H1 (cell line): ENCODE measurements at places on chromosomes 5 and 9. TPM values are rescaled to one million over a fixed set of nuclear protein-coding genes. Genes with fewer than 3 reads are reported as not detected.
A peak's percentile ranks its signal among the peaks of the same experiment; 100 is the strongest.

The PTGDS gene
- total RNA-seq: 2.2 and 2.3 TPM in 2 replicates

GRCh38 chr5:160398806-160399205 is 1.0 kb downstream of the FAM200C start:
- no peak for DNase-seq
- H3K27ac ChIP-seq: no peak overlapping the region

DNA sequence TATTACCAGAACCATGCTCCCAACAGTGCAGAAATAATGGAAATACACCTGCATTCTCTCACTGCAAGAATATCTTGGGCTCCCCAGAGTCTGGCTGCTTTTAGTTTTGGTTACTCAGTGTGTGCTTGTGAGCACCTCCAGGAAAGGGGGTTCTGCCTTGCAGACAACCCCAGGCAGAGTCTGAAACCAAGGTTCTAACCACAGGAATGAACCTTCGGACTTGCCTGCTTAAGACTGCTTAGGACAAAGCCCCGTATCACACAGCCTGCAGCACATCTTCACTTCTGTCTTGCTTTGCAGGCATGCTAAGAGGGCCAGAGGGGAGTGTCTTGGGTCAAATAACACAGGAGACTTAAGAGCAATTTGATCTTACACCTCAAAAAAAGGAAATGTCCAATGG is 94.8 kb upstream of the SPATA31C2 start:
- no peak overlapping the region for H3K27ac ChIP-seq
- H3K4me3 ChIP-seq: no peak overlapping the region
- H3K4me1 ChIP-seq: no peaks in the 10 kb centered on the region; the same call in 1 of the 2 replicates
- DNase-seq: no peak

DNA sequence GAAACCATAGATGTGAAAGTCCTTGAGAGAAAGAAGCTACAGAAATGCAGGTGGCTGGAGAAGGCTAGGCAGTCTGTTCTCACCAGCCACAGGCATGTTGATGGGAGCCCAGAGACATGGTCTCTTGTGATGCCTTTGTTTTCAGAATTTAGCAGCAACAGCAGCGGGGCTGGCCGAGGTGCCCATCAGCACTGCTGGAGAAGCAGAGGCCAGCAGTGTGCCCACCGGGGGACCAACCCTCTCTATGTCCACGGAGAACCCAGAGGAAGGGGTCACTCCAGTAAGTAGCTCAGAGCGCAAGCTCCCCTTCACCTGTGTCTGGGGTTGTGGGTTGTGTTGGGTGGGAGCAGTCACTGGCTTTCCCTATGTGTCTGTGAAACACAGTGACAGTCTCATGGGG is 59.6 kb downstream of the COL15A1 start:
- DNase-seq: no peak
- H3K4me3 ChIP-seq: no peak overlapping the region
- no peaks in the 10 kb centered on the region for H3K27me3 ChIP-seq
- H3K4me1 ChIP-seq: peaks cover 2% of the 10 kb centered on the region

GRCh38 chr5:125683669-125684068 is 739.5 kb upstream of the GRAMD2B start:
- H3K27ac ChIP-seq: no peak overlapping the region
- H3K4me3 ChIP-seq: no peak overlapping the region
- no peak for DNase-seq
- H3K27me3 ChIP-seq: no peaks in the 10 kb centered on the region
- no peaks in the 10 kb centered on the region for H3K4me1 ChIP-seq

DNA sequence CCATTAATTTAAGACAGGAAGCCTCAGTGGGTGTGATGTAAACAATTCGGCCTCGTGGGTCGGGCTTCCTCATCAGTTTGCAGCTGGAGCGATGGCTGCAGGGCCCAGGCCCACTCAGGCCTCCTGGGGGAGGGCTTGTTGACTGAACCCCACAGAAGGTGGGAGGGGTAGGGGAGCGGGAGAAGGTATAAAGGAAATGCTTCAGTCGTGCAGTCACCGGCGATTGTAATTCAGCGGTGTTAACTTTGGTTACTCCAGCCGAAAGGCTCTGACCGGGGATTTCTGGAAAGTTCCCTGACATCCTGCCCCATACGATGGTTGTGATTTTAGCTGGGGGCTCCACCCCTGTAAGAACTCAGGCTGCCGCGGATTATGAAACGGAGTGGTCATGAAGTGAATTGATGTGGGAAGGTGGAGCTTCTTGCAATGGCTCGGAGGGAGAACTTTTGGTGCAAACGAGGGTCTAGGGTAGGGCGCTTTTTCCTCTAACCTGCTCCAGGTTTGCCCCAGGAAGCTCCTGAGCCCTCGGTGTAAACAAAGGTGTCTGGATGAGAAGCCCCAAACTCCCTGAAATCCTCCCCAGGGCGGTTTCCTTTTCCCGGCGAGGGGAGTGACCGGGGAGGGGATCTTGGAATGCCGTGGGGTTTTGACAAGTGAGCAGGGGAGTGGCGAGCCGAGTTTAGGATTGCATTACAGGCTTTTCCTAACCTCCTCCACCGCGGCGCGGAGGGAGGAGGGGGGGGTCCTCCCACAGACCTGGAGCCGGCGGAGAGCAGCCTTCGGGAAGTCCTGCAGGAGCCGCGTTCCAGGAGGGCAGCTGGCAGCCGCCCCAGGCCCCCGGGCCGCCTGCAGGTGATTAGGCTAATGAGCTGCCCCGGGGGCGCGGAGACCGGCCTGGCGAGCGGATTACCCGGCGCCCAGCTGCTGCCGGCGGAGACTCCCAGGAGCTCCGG is 215.5 kb downstream of the PDZD2 start:
- peaks cover 10% of the 10 kb centered on the region; the same call in 1 of the 2 replicates for H3K4me1 ChIP-seq
- DNase-seq: peak; percentile 82
- H3K27me3 ChIP-seq: no peaks in the 10 kb centered on the region
- peak overlapping the region; percentile 64 for H3K4me3 ChIP-seq

- no peak for DNase-seq
- H3K27me3 ChIP-seq: no peaks in the 10 kb centered on the region
- H3K27ac ChIP-seq: no peak overlapping the region
- peaks cover 44% of the 10 kb centered on the region for H3K36me3 ChIP-seq
- H3K4me1 ChIP-seq: no peaks in the 10 kb centered on the region
- H3K4me3 ChIP-seq: no peak overlapping the region
Observed at GRCh38 chr5:127536687-127537086, 19.2 kb downstream of the PRRC1 start.

GRCh38 chr5:28766565-28767158 is 1728.3 kb upstream of the CDH9 start:
- DNase-seq: no peak
- no peak overlapping the region for H3K27ac ChIP-seq
- no peaks in the 10 kb centered on the region for H3K27me3 ChIP-seq
- no peaks in the 10 kb centered on the region for H3K36me3 ChIP-seq

DNA sequence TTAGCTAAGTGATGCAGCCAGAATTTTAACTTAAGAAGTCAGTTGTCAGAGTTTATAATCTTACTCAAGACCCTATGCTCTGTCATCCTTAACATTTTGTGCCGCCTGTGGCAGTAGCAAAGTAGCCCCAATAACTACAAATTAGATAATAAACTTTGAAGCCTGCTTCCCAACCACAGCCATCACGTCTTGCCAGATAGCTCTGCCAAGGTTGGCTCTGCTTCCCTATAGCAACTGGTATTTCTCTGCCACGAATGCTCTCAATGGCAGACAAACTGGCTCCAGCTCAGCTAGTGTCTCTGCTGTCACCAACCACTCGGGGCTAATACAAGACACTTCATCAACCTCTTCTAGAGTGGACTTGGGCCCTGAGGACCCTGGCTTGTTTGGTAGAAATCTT is 576.1 kb downstream of the CDH12 start:
- H3K4me1 ChIP-seq: no peaks in the 10 kb centered on the region
- no peak overlapping the region for H3K27ac ChIP-seq
- DNase-seq: no peak
- H3K4me3 ChIP-seq: no peak overlapping the region
- no peaks in the 10 kb centered on the region for H3K36me3 ChIP-seq
- no peaks in the 10 kb centered on the region for H3K27me3 ChIP-seq

- H3K36me3 ChIP-seq: peaks cover 4% of the 10 kb centered on the region; the same call in 1 of the 2 replicates
- H3K27me3 ChIP-seq: no peaks in the 10 kb centered on the region
- no peak for DNase-seq
- H3K4me1 ChIP-seq: no peaks in the 10 kb centered on the region
- no peak overlapping the region for H3K4me3 ChIP-seq
Observed at GRCh38 chr5:170882345-170882744, 20.5 kb downstream of the RANBP17 start.

DNA sequence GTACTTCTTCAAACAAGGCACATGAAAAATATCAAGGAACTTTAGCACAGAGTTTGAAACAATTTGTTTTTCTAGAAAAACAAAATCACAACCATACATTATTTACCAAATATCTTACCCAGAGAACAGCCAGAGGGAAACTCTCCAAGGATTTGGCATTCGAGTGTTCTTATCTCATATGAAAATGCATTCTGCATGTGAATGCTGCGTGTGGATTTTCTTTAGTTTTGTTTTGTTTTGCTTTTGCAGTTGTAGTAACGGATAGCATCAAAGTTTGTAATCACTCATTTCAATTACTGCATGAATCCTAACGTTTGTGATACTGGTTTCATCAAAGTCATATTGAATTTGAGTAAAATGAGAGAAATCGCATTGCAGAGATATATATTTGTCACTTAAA is 28.0 kb downstream of the ADAMTSL1 start:
- DNase-seq: no peak
- H3K36me3 ChIP-seq: no peaks in the 10 kb centered on the region
- no peak overlapping the region for H3K4me3 ChIP-seq
- no peaks in the 10 kb centered on the region for H3K27me3 ChIP-seq
- no peaks in the 10 kb centered on the region for H3K4me1 ChIP-seq
- H3K27ac ChIP-seq: no peak overlapping the region
